ENCODE measurements at places on chromosomes 5 and 9.

DNA sequence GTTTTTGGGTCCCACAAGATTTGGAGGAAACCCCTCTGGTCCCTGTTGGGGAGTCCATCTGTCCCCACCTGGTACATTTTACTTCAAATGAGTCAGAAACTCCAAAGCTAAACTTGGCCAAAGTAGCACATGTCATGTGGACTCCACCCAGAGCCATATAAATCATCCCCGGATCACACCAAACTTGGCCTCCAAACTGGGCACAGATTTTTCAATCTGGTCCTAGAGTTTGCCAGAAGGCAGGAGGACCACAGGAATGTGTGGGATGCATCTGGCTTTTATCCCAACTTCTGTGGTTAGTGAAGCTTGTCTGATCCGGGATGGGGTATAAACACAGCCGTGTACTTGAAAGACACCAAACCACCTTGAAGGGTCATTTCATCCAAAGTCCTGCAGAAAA lies 66.3 kb downstream of the MAT2B start:
- no peak for DNase-seq

- DNase-seq = no peak
These were observed 176.4 kb downstream of the AUH start for GRCh38 chr9:91185193-91185886.

DNA sequence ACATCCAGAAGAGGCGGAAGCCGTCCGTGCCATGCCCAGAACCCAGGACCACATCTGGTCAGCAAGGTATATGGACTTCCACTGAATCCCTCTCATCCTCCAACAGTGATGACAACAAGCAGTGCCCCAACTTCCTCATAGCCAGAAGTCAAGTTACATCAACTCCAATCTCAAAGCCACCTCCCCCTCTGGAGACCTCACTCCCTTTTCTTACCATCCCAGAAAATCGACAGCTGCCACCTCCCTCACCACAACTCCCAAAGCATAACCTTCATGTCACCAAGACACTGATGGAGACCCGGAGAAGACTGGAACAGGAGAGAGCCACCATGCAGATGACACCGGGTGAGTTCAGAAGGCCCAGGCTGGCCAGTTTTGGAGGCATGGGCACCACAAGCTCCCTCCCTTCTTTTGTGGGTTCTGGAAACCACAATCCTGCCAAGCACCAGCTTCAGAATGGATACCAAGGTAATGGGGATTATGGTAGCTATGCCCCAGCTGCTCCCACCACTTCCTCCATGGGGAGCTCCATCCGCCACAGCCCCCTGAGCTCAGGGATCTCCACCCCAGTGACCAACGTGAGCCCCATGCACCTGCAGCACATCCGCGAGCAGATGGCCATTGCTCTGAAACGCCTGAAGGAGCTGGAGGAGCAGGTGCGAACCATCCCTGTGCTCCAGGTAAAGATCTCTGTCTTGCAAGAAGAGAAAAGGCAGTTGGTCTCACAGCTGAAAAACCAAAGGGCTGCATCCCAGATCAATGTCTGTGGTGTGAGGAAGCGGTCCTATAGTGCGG lies 130.3 kb upstream of the DMRT1 start:
- DNase-seq = no peak

DNA sequence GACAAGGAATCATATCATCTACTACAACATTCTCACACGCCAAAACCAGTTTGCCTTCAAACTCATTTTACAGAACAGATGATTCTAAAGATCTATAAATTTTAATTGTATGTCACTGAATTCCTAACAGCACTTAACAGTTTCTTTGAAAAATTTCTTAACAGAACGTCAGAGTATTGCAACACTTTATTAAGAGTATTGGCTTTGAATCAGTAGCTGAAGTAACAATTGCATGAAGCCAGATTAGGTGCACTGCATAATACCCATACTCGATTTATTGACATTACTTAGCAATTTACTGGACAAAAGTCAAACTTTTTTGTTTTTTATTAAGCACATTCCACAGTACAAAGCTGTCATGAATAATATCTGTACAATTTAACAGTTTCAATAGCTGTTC lies 75.8 kb downstream of the SMIM23 start:
- no peak for DNase-seq

- no peak for DNase-seq
These were observed 59.4 kb downstream of the DAP start for GRCh38 chr5:10701567-10702039.

All from left ventricle myocardium inferior (tissue), 1 donor.